ENCODE measurements at places on chromosomes 4 and X. TPM values are rescaled to one million over a fixed set of nuclear protein-coding genes. Genes with fewer than 3 reads are reported as not detected.

The AKAP14 gene
- not detected for total RNA-seq

The TCEAL2 gene
- not detected for total RNA-seq

The CENPVL1 gene
- not detected for total RNA-seq

The C4orf17 gene
- not detected for total RNA-seq
